HCT116 (cell line): ENCODE measurements at places on chromosomes 16 and 17. TPM values are rescaled to one million over a fixed set of nuclear protein-coding genes. Genes with fewer than 3 reads are reported as not detected.

The CHST5 gene
- total RNA-seq = 0.32 TPM

The DYNLRB2 gene
- not detected for total RNA-seq

The SLC47A2 gene
- total RNA-seq = not detected

The PLEKHG4 gene
- 38.5 TPM for total RNA-seq

The RBFOX1 gene
- total RNA-seq = not detected

The PRSS36 gene
- total RNA-seq = not detected

DNA sequence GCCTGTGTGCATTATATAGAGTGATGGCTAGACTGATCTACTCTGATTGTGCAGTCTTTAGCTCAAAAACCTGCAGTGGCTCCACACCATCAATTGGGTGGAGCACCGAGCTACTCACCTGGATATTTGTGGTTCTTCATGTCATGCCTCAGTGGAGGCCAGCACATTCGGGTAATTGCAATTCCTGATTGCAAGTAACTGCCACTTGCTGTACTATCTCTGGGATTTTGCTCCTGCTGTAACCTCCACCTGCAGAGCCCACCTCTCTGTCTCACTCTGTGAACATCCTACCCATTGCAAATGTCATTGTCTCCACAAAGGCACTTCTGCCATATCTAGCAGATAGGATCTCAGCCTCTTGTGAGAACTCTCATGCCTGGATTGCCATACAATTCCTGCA lies 1.7 kb upstream of the CCL1 start:
- DNase-seq = no peak

- DNase-seq = no peak
Observed at GRCh38 chr17:56834380-56835263, 671 bp downstream of the DGKE start.

DNA sequence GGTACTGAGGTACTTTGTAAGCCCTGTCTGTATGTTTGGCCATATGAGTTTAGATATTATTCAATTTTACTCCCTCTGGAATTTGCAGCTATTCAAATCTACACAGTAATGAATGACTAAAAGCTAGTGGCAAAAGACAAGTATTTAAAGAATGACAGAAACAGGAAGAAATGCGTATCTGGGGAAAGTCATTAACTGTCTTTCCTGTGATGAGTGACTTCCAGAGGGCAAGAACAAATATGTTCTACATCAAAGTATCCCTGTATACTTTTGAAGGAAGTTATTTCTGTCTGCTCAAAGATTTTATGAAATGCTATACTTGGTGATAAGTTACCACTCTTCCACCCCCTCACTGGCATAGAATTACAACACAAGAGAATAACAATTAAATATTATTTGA lies 489.3 kb upstream of the SOX9 start:
- peak; percentile 18 for DNase-seq

- DNase-seq = no peak
Observed at GRCh38 chr17:19003543-19004420, 782 bp downstream of the FAM83G start.

- DNase-seq = no peak
Observed at GRCh38 chr16:22052980-22053379, 39.4 kb upstream of the VWA3A start.

DNA sequence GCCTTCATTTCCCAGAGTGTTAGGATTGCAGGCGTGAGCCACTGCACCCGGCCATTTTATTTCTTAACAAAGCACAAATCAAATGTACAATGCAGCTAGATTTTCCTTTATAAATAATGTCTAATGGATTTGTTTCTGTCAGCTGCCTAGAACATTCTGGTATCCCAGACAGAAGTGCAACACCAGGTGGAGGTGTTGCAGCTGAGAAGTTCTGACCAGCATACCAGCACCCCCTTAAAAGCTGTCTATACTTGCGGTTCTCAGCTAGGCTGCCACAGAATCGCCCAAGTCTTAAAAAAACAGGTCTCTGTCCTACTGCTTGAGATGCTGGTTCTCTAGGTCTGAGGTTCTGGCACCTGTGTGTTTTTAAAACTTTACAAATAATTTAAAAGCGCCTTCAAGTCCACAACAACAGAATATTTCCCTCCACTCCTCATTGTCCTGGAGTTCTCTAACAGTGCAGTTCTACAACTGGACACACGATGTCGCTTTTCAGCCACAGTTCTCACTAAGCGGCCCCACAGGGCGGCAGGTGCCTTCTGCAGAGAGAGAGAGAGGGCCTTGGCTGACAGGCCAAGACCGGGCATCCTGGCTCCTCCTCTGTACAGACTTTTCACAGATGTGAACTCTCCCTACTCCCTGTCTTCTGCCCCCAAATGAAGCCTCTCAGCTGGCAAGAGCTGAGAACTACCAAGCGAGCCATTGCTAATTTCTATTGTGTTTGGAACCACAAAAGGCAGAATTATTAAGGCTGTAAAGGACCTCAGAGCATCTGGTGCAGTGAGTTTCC lies 32.6 kb upstream of the MEOX1 start:
- DNase-seq = peak; percentile 78

GRCh38 chr16:29806099-29806579 lies at the start of gene MAZ:
TSS of gene MAZ (plus strand) at chr16:29806529. CDS start at chr16:29806702, 173 bp downstream.
- peak; percentile 83 for DNase-seq

DNA sequence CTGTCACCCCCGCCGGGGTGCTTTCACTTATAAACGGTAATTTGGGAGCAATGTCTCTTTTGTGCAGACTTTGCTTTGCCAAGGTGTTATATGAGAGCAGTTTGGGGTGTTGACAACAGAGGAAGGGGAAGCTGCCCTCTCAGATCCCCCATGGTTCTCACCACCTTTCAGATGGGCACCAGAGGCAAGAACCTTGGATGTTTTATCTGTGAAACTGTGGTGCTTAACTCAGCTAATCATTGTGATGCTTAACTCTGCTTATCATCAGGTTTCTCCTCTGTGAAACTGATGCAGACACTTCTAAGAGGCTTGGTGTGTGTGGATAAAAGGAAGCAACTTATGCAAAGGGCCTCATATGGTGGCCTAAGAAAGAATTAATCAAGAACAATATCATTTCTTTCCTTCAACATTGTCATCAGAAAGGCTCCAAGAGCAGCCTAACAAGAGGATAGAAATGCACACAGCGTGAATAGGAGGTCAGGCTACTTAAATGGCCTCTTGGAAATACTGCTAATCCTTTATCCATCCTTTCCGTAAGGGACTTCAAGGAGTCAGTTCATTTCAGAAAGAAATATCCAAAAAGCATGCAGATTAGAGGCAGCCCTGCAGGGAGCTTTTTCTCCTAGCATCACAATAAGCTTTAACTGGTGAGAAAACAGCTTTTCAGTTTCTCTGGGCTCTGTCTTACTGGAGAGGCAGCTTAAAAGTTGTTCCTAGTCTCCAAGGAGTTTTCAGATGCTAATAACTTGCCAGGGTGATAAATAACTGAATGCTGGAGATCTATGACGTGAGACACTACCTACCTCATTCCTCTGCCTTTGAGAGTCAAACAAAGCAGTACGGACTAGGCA lies 55.1 kb upstream of the CLEC3A start:
- DNase-seq = no peak

DNA sequence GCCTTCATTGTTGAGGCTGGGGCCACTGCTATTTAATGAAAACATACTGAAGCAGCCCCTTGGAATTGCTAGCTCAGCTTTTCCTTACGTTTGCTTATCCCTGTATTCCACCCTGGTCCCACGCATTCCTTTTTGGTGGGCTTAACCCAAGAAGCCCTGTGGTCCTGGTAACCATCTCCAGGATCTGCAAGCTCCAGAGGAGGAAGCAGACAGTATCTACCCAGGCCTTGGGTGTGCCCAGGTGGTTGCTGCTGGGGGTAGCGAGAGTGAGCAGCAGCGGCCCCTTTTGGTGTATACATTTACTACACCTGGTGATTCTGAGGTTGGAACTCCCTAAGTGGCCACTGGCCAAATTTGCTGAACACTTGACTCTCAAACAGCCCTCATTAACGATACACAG lies 97.7 kb downstream of the CBLN1 start:
- peak; percentile 31 for DNase-seq

- no peak for DNase-seq
Observed at GRCh38 chr17:29251184-29251583, 4.5 kb downstream of the CRYBA1 start.

- DNase-seq = no peak
Observed at GRCh38 chr17:17897442-17897841, 60.7 kb upstream of the SREBF1 start.

DNA sequence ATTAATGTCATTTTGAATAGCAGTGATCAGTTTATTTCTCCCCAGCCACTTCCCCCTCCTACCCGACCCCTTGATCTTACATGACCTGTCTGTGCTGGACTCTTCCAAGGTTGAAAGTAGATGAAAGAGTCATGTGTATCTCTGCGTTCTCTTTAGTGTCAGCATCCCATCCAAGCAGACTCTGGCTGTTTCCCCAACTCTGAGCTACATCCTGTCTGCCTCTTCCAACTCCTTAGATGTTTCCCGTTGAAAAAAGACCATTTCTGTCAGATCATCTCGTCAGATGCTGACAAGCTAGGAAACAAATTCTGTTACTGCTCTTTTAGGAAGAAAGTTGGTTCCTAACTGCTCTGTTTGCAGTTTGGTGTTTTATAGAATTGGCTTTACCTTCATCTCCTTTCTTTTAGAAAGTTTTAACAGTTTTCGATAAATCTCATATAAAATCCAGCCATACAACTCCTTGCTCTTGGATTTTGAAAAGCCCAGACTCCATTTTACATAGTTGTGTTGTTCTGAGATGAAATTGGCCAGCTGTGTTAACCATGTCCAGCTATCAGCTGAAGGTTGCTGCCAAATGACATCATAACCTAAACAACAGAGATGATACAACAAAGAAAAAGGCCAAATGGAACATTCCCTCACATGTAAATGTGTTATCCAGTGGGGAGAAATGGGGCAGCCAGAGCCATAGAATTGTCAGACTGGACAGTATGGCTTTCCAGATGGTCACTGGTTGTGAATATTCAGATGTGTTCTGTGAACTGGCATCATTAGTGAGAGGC lies 43.5 kb downstream of the CYB561 start:
- DNase-seq = no peak

DNA sequence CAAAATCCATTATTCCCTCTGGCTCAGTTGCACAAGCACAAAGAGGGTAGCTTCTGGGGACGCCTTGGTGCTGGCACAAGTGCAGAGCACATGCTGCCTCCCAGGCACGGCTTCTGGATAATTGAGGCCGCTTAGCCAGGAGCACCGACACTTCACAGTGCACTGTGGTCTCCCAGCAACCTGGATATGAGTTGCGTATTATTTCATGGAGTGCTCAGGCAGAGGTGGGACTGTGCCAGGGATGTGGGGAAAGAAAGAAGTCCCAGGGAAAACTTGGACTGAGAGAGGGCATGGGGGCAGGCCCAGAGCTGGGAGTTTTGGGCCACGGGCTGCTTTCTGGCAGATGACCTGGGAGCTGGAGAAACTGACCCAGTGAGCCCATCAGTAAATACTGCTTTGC lies 37.5 kb downstream of the MPRIP start:
- no peak for DNase-seq

- no peak for DNase-seq
Observed at GRCh38 chr17:58999500-58999899, 107.2 kb downstream of the TRIM37 start.

DNA sequence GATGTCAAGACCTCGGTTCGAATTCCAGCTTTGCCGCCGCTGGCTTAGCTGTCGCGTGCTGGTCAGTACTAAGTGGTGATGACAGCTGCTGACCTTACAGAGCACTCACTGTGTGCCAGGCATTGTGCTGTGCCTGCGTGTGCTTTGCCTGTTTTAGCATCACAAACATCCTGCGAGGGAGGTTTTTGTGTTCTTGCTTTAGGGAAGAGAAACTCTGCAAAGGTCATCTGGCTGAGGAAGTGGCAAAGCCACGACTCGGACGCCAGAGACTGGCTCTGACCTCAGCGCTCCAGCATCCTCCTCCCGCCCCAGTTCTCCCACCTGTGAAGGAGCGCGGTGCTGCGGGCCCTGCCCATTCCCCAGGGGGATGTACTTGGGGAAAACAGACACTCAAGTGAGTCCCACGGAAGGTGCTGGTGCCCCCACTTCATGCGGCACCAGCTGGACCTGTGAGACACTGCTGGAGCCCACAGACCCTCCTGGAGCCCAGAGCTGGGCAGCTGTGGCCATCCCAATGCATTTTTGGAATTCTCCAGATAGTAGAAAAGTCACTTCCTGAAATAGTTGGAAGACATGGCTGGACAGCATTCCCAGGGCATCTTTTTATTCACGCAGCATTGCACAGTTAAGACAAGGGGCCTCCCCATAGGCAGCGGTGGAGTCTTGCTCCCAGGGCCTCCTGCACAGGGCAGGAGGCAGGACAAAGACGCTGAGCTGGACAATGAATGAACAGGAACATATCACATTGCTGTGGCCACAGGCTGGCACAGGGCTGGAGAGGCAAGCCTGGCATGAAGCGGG lies 20.0 kb upstream of the HERPUD1 start:
- DNase-seq = no peak

GRCh38 chr16:72877374-72878028 lies 170.4 kb downstream of the ZFHX3 start:
- peak; percentile 83 for DNase-seq

- DNase-seq = no peak
Observed at GRCh38 chr16:3756113-3756512, 38.8 kb upstream of the TRAP1 start.

- DNase-seq = no peak
Observed at GRCh38 chr17:7932949-7933348, 943 bp downstream of the CNTROB start.
